ENCODE measurements at places on chromosomes 5 and 9.

GRCh38 chr9:133956520-133957076 is 35.5 kb downstream of the VAV2 start:
- no peak for DNase-seq

DNA sequence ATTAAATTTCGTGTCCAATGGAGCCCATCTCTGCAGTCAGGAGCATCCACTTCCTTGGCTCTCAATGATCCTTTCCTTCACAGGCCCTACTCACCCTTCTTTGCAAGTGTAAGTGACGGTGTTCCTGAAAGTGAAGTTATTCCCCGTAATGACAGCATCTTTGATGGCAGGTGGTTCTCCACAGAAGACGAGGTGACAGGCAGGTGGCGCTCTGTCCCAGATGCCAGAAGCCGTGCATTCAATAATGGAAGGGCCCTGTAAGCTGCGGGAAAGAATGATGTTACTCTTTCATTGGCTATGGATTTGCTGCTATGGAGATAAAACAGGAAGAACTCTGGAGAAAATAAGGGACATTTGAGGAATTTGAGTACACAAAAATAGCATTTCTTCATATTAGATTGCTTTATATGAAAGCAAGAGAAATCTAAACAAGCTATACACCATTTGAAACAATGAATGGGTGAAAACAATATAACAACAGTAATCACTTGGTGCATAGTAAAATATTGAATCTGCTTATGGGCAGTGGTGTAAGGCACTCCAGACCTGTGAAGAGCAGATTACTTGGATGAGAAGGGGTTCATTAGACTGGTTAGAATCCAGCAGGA is 89.9 kb upstream of the TXNDC8 start:
- peak; percentile 12 for DNase-seq

DNA sequence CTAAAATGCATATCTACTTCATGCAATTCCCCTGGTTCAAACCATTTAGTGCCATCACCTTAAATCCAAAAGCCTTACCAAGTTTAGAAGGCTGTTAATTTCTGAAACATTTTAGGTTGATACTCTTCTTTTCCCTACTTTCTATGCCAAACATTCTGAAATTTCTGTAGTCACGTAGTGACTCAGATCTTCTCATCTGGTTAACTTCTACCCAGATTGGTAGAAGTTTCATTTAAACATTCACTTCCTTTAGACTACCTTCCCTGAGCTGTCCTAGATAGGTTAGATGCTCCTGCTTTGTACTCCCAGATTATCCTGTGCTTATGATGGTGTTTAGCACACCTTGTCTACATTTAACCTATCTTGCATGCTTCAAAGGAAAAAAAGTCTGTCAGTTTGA is 9.9 kb downstream of the RAD50 start:
- DNase-seq, result no peak

GRCh38 chr5:57298985-57299491 is 125.2 kb downstream of the GPBP1 start:
- DNase-seq, result no peak

- no peak for DNase-seq
Observed at GRCh38 chr9:110828264-110828663, 159.7 kb downstream of the MUSK start.

GRCh38 chr9:98069551-98069950 is 13.0 kb downstream of the NANS start:
- no peak for DNase-seq

GRCh38 chr5:128574041-128574440 is 36.0 kb upstream of the FBN2 start:
- no peak for DNase-seq

DNA sequence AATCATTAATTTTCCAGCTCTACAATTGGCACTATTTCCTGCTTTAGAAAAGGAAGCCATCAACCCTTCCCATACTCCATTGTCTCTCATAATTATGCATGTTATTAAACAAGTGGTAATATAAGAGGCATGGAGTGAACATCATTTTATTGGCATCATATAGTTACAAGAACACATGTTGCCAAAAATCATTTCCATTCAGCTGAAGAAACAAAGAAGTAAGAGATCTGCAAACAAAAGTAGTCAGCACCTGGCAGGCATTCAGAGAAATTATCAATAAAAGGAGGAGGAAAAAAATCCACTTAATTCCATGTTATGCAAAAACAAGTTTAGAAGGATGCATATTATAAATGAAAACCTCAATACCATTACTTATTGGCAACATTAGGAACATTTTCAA is 1208.2 kb upstream of the C9orf72 start:
- DNase-seq, result no peak

DNA sequence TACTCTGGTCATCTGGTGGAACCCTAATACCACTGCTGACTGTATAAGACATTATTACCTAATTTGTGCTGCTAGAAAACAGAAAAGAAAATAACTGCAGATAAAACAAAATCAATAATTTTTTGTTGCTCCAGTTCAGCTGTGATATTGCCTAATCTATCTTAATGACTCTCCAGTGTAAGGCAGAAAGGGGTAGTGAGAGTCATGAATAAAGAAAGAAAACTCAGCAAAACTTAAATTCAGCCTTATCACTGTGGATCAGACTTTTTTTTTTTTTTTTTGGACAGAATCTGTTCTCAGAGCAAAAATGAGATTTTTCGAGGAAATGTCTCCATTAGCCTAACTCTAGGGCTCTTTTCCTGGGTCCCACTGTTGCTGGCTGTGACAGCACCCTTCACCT is 1.1 kb upstream of the DOCK2 start:
- DNase-seq, result no peak
